Activated CD4-positive, alpha-beta T cell treated with anti-CD3 and anti-CD28 coated beads, Interleukin-2, amount 50 U/mL, for 24 hours (primary cell): ENCODE measurements at places on chromosomes 7 and 10.

DNA sequence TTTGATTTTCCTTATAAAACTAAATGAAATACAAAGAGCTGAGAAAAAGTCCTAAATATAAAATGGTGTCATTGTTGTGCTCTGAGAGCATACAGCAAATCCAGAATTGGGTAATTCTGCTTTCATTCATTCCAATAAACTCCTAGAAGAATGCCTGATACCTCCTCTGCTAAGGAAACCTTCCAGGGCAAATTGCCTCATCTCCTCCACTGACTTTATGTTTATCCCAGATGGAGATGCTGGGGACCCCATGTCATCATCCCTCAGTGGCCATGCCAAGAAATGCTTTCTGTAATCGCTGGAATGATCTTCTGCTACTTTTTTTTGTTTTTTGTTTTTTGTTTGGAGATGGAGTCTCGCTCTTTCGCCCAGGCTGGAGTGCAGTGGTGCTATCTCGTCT is 119.3 kb upstream of the PRKCQ start:
- DNase-seq: no peak

GRCh38 chr7:31370609-31371008 is 30.1 kb upstream of the NEUROD6 start:
- no peak for DNase-seq

- no peak for DNase-seq
These were observed 1071.5 kb upstream of the C7orf33 start for GRCh38 chr7:147519062-147519461.

- DNase-seq: no peak
These were observed 349.7 kb downstream of the PTEN start for GRCh38 chr10:88213065-88213605.

DNA sequence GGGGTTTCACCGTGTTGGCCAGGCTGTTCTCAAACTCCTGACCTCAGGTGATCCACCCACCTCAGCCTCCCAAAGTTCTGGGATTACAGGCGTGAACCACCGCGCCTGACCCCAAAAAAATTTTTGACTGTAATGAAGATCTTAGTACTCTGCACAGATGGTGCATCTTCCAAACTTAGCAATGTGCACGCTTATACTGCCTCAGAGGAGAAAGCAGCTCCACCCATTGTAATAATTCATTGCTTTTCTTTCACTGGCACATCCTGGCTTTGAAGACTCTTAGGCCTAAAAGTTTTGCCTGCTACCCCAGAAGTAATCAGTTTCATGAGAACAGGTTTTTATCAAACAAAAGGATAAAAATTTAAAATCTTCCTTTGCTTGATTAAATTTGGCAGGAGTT is 52.1 kb upstream of the OIT3 start:
- DNase-seq: no peak

GRCh38 chr7:4154882-4155535 is 527.1 kb upstream of the FOXK1 start:
- no peak for DNase-seq

DNA sequence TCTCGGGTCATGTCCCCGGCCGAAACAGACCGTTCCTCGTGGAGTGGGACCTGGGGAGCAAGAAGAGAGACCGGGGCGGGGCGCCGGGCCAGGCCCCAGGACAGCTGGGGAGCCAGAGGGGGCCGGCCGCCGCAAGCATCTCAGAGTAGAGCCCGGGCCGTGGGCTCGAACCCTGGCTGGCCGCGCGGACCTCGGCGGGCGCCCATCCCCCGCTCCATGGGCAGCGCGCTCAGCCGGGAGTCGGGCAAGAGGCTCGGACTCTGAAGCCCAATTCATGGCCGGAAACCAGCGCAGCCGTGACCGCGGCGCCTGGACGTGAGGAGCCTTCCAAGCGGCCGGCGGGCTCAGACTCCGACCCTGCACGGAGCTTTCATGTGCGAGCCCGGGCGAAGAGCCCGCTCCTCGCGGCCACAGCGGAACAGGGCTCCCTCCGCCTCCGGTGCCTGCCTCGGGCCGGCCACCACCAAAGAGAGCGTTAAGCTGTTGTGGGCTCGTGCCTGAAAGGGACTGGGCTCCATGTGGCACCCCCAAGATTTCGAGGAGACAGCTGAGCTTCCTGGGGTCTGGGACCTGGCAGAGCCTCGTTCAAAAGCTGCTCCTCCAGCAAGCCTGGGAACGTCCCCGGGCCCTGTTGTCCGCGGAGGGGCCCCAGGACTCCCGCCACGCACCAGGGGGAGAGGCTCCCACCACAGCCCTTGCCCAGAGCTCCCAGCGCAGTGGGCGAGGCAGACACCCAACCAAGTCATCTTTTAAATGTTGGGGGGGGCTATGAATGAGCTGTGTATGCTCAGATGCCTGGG is 757 bp upstream of the GRID1 start:
- DNase-seq: no peak

GRCh38 chr10:123148414-123149161 is 652 bp downstream of the HMX2 start:
- DNase-seq: no peak

DNA sequence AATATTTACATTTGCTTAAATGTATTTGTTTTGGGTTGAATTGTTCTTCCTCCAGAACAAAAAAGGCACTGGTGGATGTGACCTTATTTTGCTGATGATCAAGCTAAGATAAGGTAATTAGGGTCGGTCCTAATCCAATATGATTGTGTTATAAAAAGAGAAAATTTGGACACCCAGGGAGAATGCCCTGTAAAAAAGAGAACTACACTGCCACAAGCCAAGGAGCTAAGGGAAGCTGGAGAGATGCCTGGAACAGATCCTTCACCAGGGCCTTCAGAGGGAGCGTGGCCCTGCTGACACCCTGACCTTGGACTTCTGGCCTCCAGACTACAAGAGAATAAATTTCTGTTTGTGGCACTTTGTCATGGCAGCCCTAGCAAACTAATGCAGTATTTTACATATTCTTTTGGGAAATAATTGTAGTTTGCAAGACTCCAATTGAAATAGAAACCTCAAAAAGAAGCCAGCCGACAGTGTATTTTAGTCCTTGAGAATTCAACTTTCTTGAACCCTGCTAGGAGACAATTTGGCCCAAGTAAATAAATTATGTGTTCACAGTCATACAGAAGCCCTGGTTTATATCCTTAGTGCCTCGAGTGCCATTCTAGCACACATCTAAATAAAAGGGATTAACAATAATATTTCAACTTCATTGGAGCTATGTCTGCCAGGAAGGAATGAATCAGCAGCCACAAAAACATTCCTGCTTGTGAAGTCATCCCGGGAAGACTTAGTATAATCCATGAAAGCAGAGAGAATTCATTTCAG is 164.6 kb downstream of the PKD1L1 start:
- no peak for DNase-seq

DNA sequence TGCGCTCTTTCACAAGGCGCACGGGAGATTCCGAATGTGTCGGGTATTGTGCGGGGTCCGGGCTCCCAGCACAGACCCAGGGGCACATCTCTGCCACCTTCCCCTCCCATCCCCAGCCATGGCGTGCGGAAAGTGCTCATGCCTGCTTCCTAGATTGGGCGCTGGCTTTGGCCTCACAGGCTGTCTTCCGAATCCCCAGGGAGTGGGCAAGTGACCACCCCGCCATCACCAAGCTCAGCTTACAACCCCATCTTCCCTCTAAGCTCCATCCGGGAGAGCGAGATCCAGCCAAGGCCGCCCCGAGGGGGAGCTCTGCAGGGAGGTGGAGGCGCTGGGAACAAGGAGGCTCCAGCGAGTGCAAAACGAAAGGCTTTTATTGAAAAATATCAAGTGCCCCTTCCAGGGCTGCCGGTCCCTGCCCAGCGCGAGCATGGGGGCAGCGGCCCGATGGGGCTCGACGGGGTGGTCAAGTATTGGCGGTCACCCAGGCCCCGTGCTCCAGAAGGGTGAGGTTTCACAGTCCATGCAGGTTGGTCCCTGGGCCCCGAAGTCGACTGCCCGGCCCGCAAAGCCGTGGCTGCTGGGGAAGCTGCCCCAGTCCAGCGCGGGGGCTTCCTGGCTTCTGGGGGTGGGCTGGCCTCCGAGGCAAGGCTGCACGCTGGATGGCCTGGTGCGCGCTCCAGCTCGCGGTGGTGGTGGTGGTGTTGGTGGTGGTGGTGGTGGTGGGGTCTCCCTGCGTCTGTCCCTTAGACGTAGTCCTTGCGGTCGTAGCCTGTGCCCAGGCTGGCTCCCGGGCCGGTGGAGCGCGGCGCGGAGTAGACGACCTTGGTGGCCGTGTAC is 1.2 kb downstream of the CLDN3 start:
- DNase-seq: no peak
